ENCODE measurements at places on chromosomes 3 and 15.

GRCh38 chr15:70339571-70340493 is 242.1 kb upstream of the TLE3 start:
- DNase-seq = no peak

GRCh38 chr3:69273896-69274295 is 112.0 kb downstream of the FRMD4B start:
- DNase-seq = no peak

DNA sequence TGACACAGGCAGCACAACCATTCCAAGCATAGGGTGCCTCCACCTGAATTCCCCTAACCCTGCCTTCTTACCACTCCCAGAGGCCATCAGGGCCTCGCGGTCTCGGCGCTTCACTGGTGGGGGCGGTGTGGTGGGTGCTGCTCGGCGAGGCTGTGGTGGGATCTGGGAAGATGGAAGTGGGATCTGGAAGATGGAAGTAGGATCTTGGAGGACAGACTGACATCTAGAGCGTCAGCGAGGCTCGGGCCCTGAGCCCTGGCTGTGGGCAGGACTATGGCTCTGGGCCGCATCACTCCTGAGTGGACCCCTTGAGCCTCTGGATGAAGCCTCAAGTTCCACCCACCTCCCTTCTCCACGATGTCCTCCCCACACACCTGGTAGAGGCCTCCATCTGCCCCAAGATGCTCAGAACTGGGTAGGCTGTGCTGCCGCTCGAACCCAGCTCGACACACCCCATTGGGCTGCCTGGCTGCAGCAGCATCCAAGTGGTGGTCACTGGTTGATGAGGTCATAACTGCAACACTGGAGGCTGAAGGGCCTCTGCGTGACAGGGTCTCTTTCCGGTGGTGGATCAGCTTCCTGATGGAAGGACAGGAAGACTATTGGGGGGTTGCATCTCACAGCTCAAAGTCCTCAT is 3.6 kb downstream of the NCKIPSD start:
- DNase-seq = no peak

- no peak for DNase-seq
Observed at GRCh38 chr3:117355566-117355965, 646.0 kb downstream of the TUSC7 start.

GRCh38 chr3:114402838-114403237 is 109.0 kb downstream of the TIGIT start:
- DNase-seq = no peak

- no peak for DNase-seq
Observed at GRCh38 chr15:85063088-85063487, 81.4 kb downstream of the PDE8A start.

- DNase-seq = peak; percentile 7
Observed at GRCh38 chr3:20340324-20340928, 154.4 kb upstream of the SGO1 start.

- DNase-seq = no peak
Observed at GRCh38 chr15:59835776-59836175, 146.7 kb upstream of the BNIP2 start.

DNA sequence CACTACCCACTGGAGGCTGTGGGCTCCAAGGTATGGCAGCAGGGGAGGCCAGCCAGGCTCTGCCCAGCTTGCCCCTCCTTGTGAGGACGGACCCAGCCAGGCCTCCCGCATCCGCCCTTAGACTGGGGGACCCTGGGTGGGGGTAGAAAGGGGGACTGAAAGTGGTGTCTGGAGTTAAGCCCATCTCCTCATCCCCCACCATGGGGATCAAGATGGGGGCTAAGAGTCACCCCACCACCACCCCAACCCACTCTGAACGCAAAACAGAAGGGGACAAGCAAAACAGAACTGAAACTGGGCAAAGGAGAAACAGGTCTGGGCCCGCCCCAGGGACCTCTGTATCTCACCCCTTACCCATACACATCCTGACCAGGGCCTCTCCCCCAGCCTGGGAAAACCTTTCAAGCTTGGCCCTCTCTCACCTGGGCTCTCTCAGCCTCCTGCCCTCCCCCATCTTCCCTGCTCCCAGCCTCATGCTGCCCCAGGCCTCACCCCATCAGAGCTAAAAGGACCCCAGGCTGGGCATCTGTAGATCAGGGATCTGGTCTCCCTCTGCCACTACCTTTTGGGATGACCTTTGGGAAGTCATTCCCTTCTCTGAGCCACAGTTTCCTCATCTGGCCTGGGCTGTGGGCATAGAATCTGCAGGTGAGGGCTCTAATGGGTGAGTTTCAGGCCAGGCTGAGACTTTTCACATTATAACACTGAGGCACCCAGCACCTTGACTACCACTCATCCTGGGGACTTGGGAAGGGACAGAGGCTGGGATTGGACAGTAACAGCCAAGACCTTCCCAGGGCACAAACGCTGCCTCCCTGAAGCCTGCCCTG is 30.0 kb upstream of the CYP11A1 start:
- no peak for DNase-seq

GRCh38 chr3:51139616-51140015 is 245.5 kb upstream of the MANF start:
- DNase-seq = no peak

DNA sequence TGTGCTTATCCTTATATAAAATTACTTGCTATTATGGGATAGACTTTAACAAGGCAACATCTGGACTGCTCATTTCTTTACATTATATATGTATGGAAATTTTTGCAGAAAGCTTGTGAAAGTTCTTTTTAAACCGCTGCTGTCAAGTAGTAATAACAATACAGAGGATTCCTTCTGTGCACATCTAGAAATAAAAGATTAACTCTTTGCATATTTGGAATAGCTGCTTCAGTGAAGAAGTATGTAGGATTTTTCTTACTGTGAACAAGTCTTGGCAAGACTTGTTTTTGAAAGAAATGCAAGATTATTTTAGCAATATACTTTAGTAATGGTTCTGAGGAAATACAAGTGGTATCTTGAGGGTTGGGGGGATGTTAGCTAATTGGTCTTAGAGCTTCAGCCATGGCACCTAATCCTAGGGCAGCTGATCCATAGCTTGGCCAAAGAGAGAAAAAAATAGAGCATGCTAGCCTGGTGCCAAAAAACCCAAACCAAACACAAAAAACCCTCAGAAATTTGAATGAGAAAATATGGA is 4.3 kb downstream of the PRKCI start:
- no peak for DNase-seq

GRCh38 chr15:60839510-60840211 is 360.7 kb upstream of the ICE2 start:
- no peak for DNase-seq

DNA sequence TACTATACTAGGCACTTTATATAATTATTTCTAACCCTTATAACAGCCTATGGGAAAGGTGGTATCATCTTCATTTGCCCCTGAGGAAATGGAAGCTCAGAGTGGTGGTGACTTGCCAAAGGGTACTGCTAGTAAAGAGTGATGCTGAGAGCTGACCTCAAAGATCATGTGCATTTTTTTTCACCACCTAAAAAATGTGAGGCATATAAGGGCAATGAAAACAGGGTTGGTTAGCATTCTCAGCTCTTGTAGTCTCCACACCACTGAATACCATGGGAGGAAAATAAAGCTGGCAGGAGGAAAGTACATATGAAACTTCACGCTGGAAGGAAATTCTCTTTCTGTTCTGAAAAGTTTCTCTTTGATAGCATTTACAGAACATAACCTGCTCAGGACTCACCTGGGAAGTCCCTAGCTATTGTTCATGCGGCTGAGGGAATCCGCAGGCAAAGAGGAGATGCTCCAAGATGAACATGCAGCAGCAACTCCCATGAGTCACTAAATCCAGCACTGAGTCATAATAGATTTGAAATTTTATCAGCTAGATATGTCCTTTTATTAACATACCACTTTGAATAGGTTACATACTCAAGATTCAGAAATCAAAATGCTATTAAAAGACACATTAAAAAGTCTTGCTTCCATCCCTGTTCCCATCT is 17.3 kb downstream of the FAIM start:
- DNase-seq = no peak

GRCh38 chr3:99529265-99529664 is 109.1 kb upstream of the COL8A1 start:
- DNase-seq = no peak

DNA sequence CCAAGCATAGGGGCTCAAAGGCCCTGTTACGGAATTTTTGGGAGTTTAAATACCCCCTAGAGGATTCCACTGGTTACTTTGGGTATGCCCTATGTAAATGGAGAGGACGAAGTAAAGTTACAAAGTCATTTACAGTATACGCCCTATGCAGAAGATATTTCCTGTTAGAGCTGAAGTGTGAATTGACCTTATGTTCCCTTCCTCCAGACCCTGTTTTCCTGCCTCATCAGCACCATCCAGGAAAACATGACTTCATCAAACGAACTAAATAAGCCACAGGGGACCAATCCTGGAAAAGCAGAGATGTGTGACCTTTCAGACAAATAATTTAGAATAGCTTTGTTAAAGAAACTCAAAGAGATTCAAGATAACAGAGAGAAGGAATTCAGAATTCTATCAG is 177.4 kb downstream of the SQOR start:
- DNase-seq = no peak

DNA sequence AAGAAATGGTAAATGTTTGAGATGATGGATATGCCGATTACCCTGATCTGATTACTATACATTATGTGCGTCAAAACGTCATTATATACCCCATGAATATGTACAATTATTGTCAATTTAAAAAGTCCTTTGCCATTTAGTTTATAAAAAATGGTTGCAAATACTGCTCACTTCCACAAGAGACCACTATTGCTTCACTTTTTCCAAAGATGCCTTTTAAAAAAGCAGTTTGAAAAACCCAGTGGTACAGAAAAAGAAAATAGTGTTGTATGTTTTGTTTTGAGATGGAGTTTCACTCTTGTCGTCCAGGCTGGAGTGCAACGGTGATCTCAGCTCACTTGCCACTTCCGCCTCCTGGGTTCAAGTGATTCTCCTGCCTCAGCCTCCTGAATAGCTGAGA is 39.3 kb downstream of the EDEM1 start:
- DNase-seq = no peak

DNA sequence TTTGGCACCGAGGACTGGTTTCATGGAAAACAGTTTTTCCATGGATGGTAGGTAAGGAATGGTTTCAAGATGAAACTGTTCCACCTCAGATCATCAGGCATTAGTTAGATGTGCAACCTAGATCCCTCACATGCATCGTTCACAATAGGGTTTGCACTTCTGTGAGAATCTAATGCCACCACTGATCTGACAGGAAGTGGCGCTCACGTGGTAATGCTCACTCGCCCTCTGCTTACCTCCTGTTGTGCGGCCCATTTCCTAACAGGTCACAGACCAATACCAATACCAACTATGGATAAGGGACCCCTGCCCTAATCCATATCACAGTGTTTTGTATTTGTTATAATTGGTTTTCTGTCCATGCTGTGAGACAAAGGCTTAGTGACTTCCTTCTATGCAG is 58.9 kb downstream of the SLMAP start:
- DNase-seq = no peak

DNA sequence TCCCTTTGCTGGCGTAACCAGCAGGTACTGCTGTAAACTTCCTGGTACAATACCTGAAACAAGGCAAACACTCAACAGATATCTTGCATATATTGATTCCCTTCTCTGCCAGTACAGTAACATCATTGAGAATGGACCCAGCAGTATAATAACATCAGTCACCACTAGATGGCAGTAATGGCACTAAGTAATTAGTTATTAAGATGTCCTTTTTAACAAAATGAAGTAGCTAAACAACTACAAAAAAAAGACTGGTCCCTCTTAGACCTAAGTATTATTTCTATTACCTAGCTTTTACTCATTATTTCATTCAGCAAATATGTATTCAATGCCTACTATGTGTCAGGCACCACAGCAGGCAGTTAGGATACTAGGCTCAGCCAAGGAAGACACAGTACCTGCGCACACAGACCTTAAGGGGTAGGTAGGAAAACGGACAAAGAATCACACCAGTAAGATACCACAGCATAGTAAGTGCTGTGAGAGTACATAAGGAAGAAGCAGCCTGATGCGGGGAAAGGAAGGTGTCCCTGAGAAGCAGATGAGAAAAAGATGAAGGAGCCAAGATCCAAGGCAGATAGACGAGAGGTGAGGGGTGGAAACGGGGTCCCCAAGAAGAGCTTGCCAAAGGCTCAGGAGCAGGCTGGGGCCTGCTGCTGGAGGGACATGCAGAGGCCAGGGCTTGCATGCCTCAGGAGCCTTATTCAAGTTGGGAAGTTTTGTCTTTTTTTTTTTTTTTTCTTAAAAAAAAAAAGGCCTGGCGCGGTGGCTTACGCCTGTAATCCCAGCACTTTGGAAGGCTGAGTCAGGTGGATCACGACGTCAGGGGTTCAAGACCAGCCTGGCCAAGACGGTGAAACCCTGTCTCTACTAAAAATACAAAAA is 102.7 kb upstream of the CHD2 start:
- DNase-seq = no peak

DNA sequence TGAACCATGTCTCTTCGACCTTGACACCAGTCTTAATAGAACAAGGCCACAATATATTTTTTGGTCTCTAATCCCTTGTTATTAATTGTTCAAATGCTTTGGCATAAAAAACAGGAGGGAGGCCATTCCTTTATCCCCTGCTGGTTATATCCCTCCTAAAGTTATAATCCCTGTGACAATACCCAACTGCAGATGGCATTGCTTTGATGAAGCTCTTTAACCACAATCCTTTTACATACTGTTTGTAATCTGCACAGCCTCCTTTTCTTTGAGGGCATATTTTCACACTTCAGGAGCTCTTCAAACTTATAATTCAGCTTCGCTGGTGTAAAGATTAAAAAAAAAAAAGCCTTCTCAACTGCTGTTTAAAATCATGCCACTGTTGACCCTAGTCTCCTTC is 919.0 kb downstream of the EPHA3 start:
- DNase-seq = no peak

DNA sequence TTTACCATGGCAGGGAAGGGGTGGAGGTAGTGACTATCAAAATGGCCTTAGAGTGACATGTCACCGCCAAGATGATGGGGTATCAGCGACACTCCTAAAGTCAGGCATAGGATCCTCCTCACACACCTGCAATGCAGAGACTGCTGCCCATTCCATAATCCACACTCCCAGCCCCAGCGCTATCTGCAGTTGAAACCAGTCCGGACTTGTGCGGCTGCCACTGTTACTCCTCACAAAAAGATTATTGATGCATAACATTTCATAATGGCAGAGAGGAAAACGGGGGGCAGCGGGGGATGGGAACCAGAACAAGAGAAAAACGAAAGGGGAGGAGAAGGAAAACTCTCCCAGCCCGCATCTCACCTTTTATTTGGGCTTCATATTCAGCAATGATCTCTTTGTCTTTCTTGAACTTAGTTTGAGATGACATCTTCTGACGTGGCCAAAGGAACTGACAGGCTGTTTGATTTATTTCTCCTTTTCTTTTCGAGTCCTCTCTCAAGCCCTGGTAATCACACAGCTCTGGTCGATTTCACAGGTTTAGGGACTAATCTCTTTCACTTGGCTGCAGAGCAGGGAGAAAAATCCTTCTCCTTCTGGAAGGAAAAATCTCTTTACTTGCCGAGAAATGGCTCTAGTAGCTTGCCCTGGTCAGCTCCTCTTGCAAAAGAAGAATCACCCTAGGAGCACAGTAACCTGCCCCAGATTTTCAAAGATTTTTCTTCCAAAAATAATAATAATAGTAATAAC is 749 bp downstream of the SRGAP3 start:
- DNase-seq = no peak

- DNase-seq = no peak
Observed at GRCh38 chr3:45765266-45765851, 31.0 kb downstream of the SLC6A20 start.

- no peak for DNase-seq
Observed at GRCh38 chr15:32716216-32716914, 1.4 kb upstream of the GREM1 start.

GRCh38 chr3:48715174-48715800 is 1.7 kb downstream of the IP6K2 start:
- no peak for DNase-seq

Data from stimulated activated CD4-positive, alpha-beta T cell treated with anti-CD3 and anti-CD28 coated beads, Interleukin-1b, Interleukin-23, amount 100 ng/mL, for 1 hour (primary cell).